ENCODE measurements at places on chromosomes 3 and 15.

DNA sequence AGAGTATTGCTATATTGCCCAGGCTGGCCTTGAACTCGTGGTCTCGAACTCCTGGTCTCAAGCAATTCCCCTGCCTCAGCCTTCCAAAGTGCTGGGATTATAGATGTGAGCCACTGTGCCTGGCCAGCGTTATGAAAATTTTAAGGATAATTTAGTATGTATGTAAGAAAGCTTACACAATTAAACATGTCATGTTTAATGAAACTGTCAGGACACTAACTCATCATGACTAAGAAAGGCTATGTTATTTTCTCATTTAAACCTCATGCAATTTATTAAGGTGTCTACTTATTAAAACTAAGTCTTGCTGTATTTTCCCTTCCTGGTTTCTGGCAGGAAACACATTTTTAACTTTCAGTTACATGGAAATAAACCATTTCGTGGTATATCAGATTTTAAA is 106.8 kb upstream of the ATP10A start:
- no peak for DNase-seq

- DNase-seq, result no peak
These were observed 5.0 kb downstream of the CHCHD4 start for GRCh38 chr3:14119651-14120050.

DNA sequence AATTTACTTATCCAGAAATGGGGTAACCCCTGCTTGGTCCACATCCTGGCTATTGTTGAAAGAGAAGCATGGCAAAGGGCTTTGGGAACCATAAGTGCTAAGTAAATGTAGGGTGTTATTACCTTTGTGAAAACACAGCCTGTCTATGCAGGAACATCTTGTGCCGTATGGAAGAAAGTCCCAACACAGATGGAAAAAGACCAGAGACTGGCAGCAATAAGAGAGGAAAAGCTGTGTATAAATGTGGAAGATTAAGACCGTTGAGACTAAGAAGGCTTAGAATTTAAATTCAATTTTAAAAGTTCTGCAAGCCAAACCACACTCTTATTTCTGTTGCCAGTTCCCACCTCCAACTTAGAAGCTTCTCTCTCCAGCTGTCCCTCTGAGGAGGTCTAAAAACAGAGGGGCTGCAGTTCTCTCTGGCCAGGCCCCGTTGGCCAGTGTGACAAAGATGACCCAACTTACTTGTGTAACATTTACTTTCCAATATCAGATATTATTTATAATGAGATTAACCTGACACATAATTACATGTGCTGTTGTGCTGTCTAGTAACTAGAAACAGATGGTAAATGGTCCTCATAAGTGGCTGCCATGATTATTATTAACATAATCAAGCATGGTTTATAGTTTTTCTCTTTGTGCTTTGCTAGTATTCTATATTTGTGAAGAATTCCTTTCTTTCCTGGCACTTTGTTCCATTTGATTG is 7.0 kb downstream of the MINDY4B start:
- no peak for DNase-seq

DNA sequence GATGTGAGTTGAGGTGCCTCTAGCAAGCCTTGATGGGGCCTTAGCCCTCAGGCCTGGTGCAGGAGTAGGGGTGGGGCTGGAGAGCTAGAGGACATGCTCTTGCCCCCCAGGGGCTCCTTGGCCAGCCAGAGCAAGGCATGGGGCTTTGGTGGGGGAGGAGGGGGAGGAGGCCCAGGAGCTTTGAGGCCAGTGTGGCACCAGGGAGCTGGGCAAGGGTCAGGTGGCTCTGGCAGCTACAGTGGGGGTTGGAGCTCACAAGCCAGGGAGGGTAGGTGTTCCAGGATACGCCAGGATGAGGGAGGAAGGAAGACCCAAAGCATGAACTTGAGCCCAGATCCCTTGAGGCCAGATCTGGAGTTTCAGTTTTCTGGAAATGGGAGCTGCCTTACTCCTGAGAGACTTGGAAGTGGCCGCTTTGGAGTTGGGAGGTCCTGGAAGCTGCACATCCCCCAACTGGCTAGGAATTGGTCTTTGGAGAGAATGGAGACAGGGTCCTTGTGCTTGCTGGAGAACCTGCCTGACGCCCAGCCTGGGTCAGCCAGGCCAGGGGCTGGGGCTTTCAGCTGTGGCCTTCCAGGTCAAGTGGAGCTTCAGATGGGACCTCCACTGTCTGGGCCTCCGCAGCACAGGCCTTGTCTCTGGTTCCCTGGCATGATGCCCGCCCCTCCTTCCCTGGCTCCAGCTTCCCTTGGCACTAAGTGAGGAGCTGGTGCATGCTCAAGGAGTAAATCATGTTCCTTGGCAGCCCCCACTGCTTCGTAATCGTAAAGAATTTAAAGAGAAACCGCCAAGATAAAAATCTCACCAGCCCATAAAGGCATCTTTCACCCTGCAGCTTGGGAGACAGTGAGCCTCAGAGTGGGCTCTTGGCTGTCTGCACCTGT is 8.7 kb downstream of the SEMA3F start:
- no peak for DNase-seq

- DNase-seq, result no peak
These were observed 3.9 kb upstream of the HEG1 start for GRCh38 chr3:125059488-125060245.

- no peak for DNase-seq
These were observed 33.7 kb downstream of the ADCY5 start for GRCh38 chr3:123414973-123415775.

GRCh38 chr3:159861369-159861987 is 127.2 kb upstream of the IL12A start:
- DNase-seq, result no peak

DNA sequence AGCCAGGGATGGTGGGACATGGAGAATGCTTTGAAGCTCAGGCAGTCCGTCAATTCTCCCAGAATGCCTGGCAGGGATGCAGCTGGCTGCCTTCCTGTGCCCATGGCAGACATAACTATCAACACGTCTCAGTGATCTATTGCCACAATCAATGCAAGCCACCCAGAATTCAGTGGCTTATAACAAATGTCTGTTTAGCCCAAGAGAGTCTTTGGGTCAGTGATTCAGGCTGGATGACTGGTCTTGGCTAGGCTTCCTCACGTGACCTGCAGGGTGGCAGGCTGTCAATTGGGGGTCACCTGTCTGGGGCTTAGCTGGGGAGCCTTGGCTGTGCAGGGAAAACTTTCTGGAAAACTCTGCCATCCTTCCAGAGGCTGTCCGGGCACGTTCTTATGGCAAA is 213.1 kb upstream of the LRRFIP2 start:
- no peak for DNase-seq

GRCh38 chr15:67150023-67150860 is 84.8 kb downstream of the SMAD3 start:
- DNase-seq, result no peak

DNA sequence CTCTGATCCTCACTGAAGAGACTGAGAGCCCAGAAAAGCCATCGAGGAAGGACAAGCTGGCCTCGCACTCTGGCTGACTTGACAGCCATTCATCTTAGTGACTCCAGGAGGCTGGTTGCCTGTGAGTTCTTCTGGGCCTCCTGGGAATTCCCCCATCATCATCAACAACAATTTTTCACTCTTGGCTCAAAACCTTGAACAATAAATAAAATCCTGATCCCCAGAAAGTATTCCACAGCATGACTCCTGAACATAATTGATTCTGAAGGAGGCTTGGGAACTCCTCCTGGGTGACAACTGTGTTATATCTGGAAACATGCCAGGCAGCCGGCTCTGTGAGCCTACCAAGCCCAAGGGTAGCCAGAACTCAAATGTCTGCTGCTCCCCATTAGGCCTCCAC is 188.6 kb downstream of the SHQ1 start:
- DNase-seq, result no peak

GRCh38 chr3:130389743-130390478 is 44.4 kb downstream of the COL6A5 start:
- DNase-seq, result no peak

DNA sequence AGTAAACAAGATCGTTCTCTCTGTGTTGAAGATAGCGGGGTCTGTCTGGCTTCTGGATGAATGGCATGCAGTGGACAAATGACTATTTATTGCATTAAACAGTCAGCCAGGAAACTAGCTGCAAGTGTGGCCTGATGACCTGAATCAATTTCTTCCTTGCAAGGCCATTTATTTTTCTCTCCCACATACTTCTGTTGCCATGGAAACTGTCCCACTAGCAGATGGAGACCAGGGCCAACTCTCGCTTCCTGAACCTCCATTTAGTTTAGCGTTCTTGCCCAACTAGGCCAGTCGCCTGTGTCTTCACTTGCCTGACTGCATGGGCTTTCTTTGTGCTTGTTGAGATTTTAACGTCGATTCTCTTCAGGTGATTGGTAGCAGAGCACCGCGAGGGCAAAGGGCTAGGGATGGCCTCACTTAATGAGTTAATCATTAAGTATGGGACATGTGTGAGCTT is 27.6 kb downstream of the LMCD1 start:
- no peak for DNase-seq
